NCI-H1092 (cell line): ENCODE measurements at places on chromosomes 4 and X.

- DNase-seq: peak; percentile 40
Measured at GRCh38 chrX:155263854-155264628, at the start of gene RAB39B. RAB39B (minus strand) TSS chrX:155264491; CDS start chrX:155264288, 203 bp downstream.

DNA sequence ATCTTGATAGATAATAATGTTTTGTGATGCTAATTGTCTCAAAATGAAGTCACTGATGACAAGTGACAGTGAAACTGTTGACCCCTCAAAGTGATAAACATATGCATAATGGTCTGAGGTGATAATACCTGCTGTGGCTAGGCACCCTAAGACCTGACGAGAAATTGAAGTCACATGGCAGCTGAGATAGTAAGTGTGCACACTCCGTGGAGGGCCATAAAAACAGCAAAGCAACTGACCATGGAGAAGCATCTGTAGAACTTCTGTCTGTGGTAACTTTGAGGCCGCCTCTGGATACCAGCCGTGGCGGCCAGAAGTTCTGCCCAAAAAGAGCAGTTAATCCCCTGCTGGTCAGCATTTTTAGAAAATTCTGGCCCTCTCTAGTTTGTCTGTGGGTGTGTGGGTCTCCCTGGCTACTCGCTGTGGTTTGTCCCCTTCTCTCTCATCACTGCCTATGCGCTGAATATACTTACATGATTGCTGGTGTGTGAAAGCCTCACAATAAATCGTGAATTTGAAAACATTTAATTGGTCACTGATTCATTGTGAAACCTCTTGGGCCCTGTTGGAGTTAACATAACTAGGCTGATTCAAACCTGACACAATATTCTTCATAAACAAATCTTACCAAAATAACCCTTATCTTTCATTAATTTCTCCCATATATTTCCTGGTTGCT, 50.6 kb downstream of the CCDC149 start:
- no peak for DNase-seq

- no peak for DNase-seq
Measured at GRCh38 chr4:19592391-19592790, 659.3 kb upstream of the SLIT2 start.

GRCh38 chrX:121831601-121832000, 784.2 kb downstream of the GLUD2 start:
- DNase-seq: no peak

DNA sequence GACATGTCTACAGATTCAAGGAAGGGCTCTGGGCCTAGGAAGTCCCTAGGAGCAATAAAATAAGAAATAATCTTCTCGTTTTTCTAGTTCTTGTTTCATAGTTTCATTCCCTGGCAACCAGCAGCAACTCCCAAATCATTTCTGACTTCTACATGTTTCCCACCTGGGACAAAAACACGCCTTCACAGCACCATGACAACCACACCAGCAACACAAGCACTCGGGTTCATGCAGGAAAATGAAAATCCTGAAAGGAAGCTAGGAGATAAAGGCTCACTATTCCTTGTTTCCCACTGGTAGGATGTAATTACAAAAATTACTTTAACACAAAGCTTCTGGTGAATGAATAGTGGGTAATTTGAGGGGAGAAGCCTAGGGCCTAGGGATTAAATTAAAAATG, 158.9 kb downstream of the ADAMTS3 start:
- no peak for DNase-seq

DNA sequence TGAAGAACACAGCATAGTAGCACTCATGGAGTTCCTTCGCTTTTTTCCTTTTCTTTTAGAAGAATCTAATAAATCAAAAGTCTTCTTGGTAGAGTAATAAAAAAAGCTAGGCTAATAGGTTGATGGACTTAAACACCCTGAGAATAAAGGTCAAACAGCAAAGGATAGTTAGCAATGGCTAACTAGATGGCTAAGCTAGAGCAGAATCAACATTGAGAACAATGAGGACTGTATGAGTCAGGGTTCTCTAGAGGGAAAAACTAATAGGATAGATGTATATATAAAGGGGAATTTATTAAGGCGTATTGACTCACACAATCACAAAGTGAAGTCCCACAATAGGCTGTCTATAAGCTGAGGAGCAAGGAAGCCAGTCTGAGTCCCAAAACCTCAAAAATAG, 550.9 kb downstream of the GLUD2 start:
- no peak for DNase-seq

DNA sequence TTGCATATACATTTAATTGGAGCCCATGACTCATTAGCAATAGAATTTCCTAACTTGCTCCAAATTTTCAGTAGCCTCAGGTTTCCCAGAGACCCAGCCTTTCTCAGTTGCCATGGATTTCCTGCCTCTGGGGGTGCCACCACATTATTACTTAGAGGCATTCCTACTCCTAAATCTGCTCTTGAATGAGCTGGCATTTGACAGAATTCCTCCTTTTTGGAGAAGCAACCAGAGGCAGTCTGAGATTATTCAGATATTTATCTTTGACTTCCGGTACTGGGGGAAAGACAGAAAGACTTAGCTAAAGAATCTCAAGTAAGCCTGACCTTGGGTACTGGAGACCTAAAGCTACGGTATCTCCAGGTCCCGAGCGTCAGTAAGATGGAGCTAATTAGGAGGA, 76.3 kb downstream of the DCHS2 start:
- DNase-seq: no peak

- DNase-seq: no peak
Measured at GRCh38 chr4:68907788-68908700, 43.6 kb downstream of the UGT2A3 start.

DNA sequence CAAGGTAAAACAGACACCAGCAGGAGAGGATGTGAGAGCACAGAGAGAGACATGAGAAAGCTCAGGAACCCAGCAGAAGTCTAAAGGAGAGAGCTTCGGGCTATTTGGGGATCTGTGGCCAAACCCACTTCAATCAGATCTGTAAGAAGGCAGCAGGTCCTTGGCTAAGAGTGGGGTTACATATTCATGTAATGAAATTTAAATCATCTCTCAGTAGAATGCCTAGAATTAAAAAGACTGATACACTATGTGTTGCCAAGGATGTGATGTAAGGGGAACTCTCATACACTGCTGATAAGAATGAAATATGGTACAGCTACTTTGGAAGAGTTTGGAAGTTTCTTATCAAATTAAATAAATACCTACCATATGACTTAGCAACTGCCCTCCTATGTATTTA, 35.8 kb downstream of the PDE5A start:
- DNase-seq: no peak

- peak; percentile 21 for DNase-seq
Measured at GRCh38 chr4:147096667-147097604, 151.3 kb upstream of the TTC29 start.

- DNase-seq: no peak
Measured at GRCh38 chrX:134886002-134886596, 104.7 kb upstream of the SMIM10 start.

DNA sequence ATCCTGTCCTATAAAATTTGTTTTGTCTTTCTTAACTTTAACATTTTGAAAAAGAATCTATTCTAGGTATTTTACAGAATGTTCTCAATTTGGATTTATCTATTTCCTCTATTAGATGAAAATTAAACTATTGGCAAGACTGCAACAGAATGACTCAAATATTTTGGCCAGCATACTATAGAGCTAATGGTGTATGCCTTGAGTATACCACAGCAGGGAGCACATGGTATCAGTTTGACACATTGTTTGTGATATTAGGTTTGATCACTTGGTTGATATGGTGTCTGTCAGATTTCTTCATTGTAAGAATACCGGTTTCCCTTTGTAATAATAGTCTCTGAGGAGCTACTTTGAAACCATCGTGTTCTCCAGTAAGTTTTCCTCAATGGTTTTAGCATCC, 87.8 kb upstream of the NPNT start:
- no peak for DNase-seq

DNA sequence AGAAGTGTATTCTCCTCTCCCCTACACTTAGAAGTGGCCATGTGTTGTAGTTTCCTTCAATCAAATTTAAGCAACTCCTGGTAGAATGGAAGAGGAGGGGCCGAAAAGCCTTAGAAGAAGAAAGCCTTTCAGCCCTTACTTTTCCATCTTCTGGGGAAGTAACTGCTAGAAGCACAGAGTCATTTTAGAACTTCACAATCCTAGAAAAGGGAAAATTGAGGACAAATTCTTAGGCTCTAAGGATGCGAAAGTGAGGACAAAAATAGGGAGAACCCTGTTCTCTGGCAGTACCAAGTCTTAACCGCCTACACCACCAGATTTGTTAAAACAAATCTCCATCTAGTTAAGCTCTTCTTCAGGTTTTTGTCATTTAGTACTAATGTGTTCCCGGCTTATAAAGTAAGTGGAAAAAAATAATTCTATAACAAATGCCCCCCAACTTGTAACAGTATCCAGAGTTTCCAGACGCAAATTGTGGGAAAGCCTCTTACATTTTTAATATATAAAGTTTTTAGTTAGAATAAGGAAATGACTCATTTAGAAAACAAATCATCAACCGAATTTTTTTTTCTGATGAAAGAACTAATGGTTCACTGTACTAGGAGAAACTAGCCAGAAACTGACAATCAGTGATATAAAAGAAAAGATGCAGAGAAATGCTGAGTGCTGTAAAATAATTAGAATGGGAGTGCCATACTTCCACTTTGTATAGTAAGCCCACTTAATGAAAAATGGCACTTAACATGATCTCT, 76.0 kb downstream of the ARAP2 start:
- DNase-seq: no peak

- no peak for DNase-seq
Measured at GRCh38 chr4:87078987-87079486, 141.4 kb downstream of the KLHL8 start.

GRCh38 chrX:55210931-55211677, 9.0 kb upstream of the PAGE5 start:
- DNase-seq: no peak
